ENCODE measurements at places on chromosomes 12 and 14.

GRCh38 chr12:108587826-108588225 lies 10.1 kb downstream of the TMEM119 start:
- no peak for DNase-seq

- DNase-seq = no peak
Observed at GRCh38 chr14:69605738-69606137, 5.7 kb upstream of the SUSD6 start.

DNA sequence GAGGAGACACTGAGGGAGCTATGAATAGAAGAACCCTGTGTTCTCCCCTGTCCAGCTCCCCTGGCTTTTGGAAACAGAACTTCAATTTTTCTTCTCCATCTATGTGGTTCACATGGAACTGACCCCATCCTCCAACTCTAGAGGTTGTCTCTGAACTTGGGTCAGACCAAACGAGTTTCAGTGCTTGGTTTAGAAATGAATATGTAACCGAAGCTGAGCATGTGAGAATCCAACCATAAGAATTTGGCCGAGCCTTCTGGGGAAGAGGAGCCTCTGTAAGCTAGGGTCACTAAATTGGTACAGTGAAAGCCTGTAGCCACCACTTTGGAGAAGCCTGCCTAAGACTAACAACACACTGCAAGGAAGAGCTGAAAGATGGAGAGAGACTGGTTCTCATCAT lies 464.4 kb downstream of the ZFP36L1 start:
- no peak for DNase-seq

GRCh38 chr12:52965337-52965731 lies 16.4 kb downstream of the KRT18 start:
- no peak for DNase-seq

DNA sequence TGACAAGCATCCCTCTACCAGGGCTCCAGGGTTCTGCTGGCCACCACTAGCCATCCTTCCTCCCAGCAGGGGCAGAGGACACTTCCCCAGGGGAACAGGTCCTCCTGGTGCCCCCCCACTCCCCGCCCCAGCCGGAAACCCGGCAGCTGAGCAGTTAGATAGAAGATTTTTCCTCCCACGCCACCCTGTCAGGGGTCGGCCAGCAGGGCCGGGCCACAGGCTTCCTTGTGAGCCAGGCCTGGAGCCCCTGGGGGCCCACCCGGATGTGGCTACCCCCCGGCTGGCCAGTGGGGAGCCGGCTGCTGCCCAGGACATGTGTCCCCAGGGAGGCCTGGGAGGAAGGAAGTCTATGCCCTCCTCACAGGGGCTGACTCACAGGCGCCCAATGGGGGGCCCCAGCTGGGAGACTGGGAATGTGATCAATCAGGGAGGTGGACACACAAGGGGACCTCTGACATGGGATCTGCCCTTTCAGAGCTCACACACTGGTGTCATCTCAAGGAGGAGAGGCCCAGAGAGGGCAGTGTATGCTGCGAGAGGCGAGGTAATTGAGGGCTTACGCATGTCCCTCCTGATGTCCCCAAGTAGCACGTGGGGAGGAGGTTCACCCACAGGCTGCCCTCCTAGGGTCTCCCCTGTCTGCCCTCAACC lies 4.2 kb downstream of the SH2B3 start:
- DNase-seq = no peak

- no peak for DNase-seq
Observed at GRCh38 chr14:84937016-84937415, 592.9 kb upstream of the FLRT2 start.

- no peak for DNase-seq
Observed at GRCh38 chr14:33602396-33602795, 348.5 kb downstream of the EGLN3 start.

DNA sequence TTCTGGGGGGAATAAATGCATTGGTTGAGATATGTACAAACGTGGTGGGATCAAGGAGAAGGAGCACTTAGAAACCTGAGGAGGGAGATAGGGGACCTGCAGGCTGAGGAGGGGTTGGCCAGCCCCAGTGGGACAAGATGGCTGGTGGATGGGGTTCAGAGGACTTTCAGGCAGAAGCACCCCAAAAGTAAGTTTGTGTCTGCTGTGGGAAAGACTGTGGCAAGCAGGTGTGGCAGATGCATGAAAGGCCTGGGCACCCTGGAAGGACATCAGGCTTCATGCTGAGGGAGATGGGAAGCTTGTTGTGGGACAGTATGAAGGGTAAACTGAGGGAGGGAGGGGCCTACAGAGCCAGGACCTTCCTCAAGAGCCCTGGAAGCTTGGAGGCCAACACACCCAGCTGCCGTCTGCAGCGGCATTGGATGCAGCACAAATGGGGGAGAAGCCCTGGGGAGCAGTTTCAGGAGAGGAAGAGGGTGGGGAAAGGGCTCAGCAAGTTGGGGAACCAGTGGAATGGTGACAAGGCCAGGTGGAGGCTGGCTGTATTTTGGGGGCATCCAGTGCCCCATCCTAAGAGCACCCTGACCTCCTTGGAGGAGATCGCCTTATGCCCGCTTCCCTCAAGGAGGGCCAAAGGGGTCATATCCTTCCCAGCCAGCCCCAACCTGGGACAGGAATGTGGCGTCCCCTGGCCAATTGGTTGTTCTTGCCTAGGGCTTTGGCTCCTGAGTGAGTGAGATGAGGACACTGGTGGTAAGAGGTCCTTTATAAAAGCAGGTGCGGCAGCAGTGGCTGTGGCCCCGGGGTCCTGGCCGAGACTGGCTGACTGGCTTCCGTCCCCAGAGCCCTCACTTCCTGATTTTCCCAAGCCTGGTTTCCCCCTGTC lies 20.7 kb downstream of the NFKBIA start:
- no peak for DNase-seq

DNA sequence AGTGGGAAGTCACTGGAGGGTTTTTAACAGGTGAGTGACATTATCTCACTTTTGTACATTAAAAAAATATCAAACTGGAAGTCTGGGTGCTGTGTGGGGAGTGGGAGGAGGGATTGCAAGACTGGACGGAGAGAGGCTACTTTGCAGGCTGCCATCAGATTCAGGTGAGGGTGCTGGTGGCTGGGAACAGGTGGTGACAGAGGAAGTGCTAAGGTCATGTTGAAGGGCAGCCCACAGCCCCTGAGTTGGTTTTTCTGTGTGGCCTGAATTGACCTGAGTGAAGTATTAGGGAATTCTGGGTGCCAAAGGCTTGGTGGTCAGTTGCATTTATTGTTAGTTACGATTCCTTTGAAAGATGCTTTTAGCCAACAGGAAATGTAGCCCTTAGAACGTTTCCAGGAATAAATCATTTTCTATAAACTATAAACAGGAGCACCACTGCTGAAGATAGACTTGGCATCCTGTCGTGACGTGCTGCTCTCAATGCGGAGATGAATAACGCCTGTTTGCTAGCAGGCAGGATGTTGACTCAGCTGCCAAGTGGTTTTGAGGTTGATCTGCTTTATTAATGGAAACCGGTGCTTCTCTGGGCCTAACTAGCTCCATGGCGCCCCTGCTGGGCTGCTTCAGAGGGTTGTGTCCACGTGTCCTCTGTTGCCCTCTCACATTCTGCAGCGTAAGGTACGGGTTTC lies 707.5 kb upstream of the TMEM132C start:
- DNase-seq = peak; percentile 2

DNA sequence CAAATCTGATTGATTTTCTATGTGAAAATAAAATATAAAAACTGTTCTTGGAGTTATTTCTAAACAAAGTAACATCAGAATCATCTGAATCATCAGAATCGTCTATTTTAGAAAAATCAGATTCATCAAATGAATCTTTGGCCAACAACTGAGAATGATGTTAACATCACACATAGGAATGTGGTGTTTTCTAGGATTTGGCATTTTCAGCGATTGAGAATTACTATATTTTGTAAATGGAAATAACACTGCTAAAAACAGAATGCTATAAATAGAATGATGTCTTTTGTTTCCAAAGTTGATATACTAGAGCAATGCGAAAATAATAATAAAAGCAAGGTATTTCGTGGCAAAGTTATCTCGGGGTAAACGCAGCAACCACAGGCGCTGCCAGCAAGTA lies 73.9 kb upstream of the EVL start:
- no peak for DNase-seq

DNA sequence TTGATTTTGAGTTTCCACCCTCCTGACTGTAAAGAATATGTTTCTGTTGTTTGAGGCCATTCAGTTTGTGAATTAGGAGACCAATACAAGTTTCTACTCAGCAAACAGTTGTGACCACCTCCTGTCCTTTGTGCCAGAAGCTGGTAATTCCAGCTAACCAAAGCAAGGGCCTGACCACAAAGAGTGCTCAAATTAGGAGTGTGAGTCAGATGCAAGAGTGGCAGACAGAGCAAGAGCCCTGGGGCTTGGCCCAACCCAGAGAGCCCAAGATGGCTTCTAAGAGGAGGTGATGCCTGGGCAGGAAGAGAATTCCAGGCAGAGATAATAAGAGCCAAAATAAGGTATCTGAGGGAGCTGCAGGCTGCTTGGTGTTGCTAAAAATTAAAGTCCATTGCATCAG lies 77.7 kb upstream of the C14orf132 start:
- no peak for DNase-seq

DNA sequence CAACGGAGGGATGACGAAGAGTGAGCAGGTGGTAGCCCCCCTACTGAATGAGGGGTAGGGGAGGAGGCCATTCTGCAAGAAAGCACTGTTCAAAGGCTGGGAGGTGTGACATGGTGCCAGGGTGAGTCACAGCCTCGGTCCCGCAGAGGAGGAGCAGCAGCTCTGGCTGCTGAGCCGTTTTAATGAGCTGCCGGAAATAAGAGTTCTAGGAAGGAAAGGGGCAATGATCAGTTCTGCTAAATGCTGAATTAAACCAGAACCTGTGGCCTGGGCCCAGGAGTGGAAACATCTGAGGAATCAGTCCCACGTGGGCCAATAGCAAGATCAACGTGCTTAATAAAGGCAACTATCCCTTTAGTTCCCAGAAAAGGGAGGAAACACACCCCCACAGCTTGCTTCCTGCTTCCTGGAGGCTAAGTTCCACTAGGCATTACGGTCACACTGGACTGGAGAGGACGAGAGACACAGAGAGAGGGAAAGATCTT lies 3.6 kb downstream of the ABCD4 start:
- DNase-seq = no peak

- no peak for DNase-seq
Observed at GRCh38 chr14:62792578-62792977, 252.7 kb downstream of the KCNH5 start.

DNA sequence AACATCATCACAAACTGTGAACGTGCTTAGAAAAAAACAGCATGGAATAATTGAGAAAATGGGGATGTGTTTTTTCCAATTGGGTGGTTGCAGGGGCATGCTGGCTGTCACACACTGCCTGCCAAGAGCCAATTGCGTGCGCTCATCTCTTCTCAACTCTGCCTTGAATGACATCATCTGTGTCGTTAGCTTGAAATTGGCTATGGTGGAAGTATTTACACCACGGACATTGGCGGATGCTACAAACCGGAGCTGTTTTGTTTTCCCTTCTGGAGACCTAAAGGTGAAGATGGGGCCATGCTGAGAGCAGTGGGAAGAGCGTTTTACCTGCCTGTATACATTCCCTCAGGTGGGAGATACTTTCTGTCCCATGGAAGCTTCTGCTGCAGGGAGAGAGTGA lies 71.5 kb downstream of the PRMT8 start:
- DNase-seq = no peak

- no peak for DNase-seq
Observed at GRCh38 chr12:5171701-5172100, 128.0 kb downstream of the KCNA5 start.

DNA sequence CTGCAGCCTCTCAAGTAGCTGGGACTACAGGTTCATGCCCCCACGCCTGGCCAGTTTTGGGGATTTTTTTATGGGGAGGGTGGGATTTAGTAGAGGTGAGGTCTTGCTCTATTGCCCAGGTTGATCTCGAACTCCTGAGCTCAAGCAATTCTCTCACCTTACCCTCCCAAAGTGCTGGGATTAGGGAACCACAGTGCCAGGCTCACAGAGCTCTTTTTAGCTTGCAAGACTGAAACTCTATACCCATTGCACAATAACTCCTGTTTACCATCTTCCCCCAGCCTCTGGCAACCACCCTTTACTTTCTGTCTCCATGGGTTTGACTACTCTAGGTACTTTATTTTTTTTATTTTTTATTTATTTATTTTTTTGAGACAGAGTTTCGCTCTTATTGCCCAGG lies 25.7 kb upstream of the CDK17 start:
- DNase-seq = no peak

DNA sequence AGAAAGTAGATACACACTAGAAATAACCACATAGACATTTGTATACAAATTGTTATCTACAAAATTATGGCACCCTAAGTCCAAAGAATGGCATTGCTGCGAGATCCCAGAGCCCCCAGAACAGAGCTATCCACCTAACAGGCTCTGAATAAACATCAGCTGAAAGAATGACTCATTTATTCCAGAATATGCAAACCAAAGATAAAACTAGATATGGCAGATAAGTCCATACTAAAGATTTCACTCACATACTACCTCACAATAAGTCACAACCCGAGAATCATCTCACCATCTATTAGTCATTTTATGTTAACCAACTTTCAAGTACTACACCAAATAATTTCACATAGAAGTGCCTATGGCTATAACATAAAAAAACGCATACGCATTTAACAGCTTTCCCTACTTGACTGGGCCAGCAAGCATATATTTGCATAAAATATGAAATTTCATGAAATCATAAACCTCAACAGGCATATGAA lies 5.6 kb downstream of the CNIH1 start:
- DNase-seq = no peak

DNA sequence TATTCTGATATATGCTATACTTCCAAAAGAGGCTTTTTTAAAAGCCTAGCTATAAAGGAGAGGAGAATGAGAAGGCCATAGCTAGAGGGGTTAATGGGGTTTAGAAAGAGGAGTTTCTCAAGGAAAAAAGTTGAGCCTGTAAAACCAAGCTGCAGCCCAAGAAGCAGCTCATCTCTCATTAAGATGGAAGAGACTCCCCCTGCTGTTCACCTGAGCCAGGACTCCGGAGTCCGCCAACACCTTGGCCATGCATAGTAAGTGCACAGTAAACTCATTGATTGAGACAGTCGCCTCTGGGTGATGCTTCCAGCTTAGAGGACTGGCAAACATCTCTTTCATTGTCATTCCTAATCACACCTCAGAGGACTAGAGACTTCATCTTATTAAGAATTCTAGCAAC lies 46.2 kb downstream of the ANO2 start:
- DNase-seq = no peak

- DNase-seq = no peak
Observed at GRCh38 chr12:25480145-25480544, 72.9 kb downstream of the LMNTD1 start.

DNA sequence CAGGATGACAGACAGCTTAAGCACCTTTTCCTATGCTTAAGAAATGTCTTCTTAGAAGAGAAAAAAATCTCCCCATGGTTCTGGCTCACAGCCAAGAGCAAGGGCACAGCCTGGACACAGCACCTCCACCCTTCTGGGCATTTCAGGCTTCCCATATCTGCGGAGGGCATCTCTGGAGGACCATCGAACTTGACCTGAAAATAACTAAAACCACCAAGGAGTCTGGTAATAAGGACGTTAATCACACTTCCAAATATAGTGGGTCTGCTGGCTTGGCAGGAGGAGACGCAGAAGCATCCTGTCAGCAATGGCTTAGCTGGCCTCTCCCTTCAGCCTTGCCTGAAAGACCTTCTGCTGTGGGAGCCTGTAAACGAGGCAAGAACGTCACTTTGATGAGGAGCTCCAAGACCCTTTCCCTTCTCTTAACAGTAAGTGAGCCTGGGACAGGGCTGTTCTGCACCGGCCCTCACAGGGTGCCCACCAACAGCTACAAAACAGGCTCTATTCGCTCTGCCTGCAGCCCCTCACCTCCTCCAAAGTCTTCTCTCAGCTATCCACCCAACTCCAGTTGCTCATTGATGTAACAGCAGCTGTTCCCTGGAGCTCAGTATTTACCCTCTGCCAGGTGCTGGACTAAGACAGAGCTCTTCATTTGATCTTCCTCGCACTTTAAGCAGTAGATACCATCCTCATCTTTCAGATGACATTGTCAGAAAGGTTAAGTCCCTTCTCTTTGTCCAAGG lies 13.2 kb downstream of the SETD3 start:
- no peak for DNase-seq

All from stimulated activated CD4-positive, alpha-beta T cell treated with anti-CD3 and anti-CD28 coated beads, TNF-alpha, amount 100 ng/mL, for 4 hours (primary cell).